ENCODE measurements at places on chromosomes 16 and 17.

DNA sequence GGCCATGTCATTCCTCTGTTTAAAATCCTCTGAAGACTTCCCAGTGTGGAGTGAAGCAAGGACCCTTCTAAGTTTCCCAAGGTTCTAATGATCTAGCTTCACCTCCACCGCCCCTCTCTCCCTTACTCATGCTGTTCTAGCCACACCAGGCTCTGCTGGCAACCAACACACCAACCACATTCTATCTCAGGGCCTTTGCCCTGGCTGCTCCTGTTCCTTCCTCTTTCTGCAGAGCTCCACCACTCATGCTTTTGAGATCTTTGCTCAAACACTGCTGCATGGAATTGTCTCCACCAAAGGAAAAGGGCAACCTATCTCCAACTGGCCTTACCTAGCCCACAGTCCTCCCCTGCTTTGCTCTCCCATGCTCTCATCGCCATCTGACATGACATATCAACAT is 128.7 kb downstream of the XYLT1 start:
- DNase-seq: no peak

GRCh38 chr16:56748191-56748590 is 18.3 kb downstream of the NUP93 start:
- no peak for DNase-seq

- DNase-seq: no peak
Measured at GRCh38 chr16:69563605-69564580, 1.9 kb upstream of the NFAT5 start.

GRCh38 chr17:2101448-2102257 is 46.8 kb downstream of the HIC1 start:
- no peak for DNase-seq

GRCh38 chr16:20763461-20764232 is at the start of gene ACSM3:
Gene ACSM3 (plus strand): TSS chr16:20764014. CDS start chr16:20770035, 6,021 bp downstream.
- DNase-seq: no peak

DNA sequence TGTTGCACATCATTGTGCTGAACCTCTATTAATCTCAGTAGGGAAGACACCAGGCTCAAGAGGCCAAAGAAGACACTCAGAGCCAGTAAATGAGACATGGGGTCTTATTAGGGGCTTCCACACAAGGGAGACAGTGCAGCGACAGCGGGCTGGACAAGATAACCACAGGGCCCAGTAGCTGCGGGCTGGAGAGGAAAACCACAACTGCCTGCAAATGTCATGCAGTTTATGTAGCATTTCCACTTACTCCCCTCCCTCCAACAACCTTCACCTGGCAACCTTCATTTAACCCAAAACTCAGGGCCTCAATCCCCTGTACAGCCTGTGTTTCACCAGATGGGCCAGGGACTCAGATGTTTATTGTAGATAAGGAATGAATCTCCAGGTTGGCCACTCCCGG is 185.6 kb downstream of the UTP18 start:
- no peak for DNase-seq

- no peak for DNase-seq
Measured at GRCh38 chr17:33080091-33080490, 88.4 kb downstream of the SPACA3 start.

- no peak for DNase-seq
Measured at GRCh38 chr16:82133798-82134197, 36.2 kb downstream of the MPHOSPH6 start.

- no peak for DNase-seq
Measured at GRCh38 chr16:8565498-8565897, 24.8 kb downstream of the TMEM114 start.

- no peak for DNase-seq
Measured at GRCh38 chr17:50210240-50211225, 9.1 kb upstream of the COL1A1 start.

DNA sequence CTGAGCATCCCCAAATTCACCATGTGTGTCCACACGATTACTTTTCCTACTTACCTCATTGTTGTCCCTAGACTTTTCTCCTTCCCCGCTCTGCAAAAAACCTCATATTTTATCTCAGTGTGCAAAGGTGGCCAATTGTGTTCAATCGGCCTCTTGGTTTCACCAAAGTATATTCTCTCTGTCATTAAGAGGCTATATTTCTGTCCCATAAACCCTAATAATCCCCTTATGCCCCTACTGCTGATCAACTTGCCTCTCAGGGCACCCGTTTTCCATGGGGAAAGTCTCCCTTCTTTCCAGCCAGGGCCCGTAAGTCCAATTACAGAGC is 11.6 kb downstream of the CES2 start:
- no peak for DNase-seq

GRCh38 chr16:48617711-48618148 is 7.8 kb upstream of the N4BP1 start:
- DNase-seq: no peak

DNA sequence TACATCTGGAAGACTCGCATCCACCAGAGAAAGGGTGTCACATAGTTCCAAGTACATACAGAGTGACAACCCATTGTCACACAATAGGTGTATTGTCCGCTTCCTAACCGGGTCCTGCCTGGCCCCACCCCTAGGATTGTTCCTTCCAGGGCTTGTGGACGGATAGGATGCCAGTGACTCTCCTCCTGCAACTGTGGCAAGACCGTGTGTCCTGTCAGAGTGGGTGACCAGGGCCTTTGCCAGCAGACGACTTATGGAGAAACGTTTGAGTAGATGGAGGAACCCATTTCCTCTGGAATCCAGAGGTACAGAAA is 258.4 kb downstream of the CPPED1 start:
- DNase-seq: no peak

- DNase-seq: no peak
Measured at GRCh38 chr17:63496177-63496576, 19.3 kb downstream of the ACE start.

- no peak for DNase-seq
Measured at GRCh38 chr17:41199421-41200078, 9.9 kb downstream of the KRTAP9-1 start.

- DNase-seq: no peak
Measured at GRCh38 chr17:73281928-73282327, 20.2 kb upstream of the CPSF4L start.

- no peak for DNase-seq
Measured at GRCh38 chr17:11598274-11599221, at the start of gene DNAH9. Gene DNAH9 (plus strand): TSS chr17:11598470. CDS start chr17:11598499, 29 bp downstream.

- DNase-seq: no peak
Measured at GRCh38 chr17:63425483-63425882, 20.6 kb downstream of the CYB561 start.

GRCh38 chr16:53982631-53983042 is 278.7 kb downstream of the FTO start:
- no peak for DNase-seq

DNA sequence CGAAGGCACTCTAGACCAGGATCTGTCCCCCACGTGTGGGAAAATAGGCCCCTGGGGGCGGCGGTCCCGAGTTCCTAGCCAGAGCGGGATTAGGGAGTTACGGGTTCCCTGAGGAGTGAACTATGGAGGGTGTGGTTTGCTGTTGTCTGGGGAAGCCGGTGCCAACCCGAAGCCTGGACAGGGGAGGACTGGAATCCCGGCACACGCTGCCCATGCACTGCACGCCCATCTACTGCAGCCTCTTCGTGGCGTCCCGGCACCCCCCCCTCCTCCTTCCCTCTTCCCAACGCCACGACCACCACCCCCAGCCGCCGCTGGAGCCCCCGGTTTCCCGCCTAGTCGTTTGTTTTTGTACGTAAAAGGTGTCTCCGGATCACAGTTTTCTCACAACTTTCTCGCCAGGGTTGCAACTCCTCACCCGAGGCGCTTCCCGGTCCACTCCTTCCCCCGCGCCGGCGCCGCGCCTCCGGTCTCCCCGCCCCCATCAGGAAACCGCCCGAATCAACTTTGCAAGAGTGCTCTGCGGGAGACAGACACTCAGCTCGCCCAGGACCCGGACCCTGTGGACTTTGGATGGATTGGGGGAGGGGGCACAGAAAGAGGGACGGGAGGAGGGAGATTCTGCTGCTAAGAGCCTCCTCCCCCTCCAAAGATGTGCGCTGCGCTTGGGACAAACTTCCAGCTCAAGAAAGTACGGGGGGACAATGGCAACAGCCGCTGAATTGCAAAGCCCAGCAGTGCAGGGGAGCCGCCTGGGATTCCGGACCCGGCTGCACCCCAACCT is 1.4 kb upstream of the LHX1 start:
- no peak for DNase-seq

GRCh38 chr16:87216148-87216840 is 100.9 kb downstream of the C16orf95 start:
- DNase-seq: no peak

- no peak for DNase-seq
Measured at GRCh38 chr16:73714976-73715375, 581.6 kb upstream of the PSMD7 start.

GRCh38 chr16:87627542-87628245 is 25.4 kb downstream of the JPH3 start:
- no peak for DNase-seq

DNA sequence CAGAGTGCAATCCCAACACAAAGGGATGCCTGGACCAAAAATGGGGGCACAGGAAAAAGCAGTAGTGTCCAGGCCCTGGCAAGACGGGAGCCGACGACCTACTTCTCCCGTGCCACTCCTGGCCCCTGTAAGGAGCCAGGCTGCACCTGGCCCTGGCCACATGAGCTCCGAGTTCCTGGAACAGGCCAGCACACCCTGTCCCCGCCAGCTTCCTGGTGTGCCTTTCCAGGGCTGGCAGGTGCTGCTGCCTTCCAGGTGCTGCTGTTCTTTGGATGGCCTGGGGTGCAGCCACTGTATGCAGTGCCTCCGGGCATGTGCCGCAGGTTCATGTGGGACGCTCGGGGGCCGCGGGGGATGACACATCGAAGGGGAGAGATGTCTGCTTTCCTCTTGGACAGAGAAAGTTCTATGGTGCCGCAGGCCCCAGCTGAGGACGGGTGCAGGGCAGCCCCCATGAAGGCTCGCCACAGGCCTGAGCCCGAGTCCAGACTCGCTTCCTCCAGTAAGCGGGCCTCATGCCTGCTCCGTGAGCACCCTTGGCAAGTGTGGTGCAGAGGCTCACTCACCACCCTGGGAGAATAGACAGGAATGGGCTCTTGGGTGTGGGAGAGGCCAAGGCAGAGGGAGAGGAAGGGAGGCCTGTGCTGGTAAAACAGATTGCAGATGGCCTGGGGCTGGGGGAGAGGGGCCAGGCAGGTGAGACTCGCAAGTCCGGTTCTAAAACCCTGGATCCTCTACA is 54.7 kb upstream of the FASN start:
- no peak for DNase-seq

GRCh38 chr17:933312-934073 is 46.1 kb downstream of the NXN start:
- DNase-seq: no peak

DNA sequence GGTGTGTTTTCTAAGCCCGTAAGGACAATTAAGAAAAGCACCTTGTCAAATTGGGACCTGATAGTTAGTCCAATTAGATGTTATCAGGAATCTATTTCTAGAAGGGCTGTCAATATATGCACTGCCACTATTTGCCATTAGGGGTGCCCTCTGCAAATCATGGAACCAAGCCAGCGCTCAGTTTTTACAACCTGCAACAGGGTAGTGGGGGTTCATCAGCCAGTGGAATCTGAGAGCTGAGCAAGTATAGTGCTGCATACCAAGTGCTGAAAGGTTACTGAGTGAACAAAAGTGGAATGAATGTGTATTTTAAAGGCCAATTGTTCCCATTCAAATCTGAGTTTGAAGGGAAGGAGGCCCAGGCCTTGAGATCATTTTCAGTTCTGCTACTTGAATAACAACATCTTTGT is 10.4 kb downstream of the PRR11 start:
- no peak for DNase-seq

- DNase-seq: no peak
Measured at GRCh38 chr17:8152112-8152775, at the start of gene PER1. Gene PER1 (minus strand): TSS chr17:8152404. CDS start chr17:8150706, 1,698 bp downstream.

DNA sequence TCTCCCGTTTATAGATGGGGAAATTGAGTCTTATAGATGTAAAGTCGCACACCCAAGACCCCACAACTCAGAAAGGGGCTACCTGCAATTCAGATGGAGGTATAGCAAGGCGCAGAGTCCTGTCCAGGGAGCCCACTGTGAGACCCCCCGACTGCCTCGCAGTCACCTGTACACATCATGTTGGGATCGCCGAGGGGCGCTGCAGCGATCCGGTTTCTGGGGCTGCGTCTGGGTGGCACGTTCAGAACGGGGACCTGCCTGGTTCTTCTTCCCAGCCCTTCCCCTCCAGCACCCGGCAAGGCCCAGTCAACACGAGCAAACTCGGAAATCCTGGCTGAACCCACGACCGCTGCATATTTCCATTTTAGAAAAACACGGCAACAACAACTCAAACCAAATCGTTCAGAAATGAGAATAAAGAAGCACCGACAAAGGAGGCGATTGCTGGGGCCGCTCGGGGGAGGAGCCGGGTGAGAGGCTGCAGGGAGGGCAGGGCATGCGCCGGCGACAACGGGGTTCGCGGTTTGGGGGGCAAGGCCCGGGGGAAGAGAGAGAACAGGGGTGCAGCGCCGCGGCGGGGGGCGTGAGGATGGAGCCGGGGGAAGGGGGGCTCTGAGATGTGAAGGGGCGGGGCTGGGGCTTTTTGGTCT is 643 bp downstream of the HSDL1 start:
- no peak for DNase-seq

DNA sequence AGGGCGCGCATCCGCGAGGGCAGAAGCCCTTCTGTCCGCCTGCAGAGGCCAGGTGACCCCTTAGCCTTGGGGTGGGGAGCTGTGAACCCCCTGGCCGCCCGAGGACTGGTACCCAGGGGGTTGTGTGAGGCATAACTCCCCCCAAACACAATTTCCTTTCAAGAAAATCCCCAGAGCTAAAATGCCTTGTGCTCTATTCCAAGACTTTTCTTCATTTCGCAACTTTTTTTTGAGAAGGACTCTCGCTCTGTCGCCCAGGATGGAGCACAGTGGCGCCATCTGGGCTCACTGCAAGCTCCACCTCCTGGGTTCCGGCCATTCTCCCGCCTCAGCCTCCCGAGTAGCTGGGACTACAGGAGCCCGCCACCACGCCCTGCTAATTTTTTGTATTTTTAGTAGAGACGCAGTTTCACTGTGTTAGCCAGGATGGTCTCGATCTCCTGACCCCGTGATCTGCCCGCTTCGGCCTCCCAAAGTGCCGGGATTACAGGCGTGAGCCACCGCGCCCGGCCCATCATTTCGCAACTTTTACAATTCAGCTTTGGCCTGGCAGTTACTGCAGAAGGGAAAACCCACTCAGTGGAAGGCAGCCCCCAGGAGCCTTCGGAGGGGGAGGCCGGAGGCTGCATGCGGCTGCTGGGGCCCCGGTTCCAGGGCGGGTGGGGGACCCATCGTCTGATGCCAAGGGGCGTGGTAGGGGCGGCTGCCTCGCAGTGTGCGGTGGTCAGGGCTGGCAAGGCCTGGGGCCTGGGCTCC is 963 bp upstream of the APRT start:
- no peak for DNase-seq

DNA sequence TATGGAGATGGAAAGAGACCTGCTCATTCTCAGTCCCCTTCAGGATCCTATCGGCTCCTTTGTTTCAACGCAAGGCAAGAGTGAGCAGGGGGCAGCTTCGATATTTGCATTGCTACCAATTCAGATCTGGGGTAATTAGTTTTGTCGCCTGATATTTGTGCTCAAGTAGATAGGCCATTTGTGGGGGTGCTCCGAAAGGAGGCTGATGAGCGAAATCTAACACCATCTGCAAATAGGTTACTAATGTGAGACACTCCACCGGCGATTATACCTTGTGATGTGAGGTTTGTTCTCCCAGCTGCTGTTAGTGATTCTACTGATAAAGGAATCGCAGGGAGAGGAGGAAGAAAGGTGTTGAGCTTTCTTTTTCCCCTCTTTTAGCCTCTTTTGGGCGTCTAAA is 31.5 kb downstream of the WSCD1 start:
- no peak for DNase-seq

- DNase-seq: no peak
Measured at GRCh38 chr16:83253521-83253920, 554.3 kb upstream of the HSBP1 start.

All from cortex of kidney (tissue), 1 donor.